Caco-2 (cell line): ENCODE measurements at places on chromosomes 5 and 9.

- DNase-seq, result peak; percentile 86
These were observed 29.3 kb upstream of the OBP2B start for GRCh38 chr9:133238272-133238850.

DNA sequence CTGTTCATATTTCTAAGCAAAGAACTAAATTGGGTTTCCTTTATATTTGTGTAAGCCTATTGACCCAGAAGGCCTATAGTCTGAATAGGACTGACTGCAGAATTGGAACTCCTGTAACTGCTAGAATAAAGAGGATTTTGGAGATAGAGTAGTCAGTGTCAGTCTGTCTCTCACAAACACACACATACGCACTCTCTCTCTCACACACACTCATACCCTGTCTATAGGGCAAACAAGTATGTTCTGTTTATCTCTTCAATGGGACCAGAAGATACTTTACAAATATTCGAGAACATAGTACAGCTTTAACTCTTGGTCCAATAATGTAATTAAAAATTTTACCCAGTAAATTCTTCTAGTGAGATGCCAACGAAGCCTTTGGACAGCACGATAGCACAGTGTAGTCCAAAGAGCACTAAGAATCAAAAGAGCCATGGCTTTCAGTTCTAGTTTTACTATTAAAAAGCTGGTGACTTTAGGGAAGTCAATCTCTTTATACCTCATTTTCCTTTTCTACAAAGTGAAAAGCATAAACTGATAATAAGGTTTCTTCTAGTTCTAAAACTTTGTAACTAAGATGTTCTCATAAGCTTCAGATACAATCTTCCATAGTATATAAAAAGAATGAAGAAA, 19.3 kb downstream of the ABHD17B start:
- no peak for DNase-seq

- DNase-seq, result no peak
These were observed 53.8 kb downstream of the RAPGEF1 start for GRCh38 chr9:131685753-131686706.

GRCh38 chr9:14258660-14259239, 55.2 kb downstream of the NFIB start:
- no peak for DNase-seq

DNA sequence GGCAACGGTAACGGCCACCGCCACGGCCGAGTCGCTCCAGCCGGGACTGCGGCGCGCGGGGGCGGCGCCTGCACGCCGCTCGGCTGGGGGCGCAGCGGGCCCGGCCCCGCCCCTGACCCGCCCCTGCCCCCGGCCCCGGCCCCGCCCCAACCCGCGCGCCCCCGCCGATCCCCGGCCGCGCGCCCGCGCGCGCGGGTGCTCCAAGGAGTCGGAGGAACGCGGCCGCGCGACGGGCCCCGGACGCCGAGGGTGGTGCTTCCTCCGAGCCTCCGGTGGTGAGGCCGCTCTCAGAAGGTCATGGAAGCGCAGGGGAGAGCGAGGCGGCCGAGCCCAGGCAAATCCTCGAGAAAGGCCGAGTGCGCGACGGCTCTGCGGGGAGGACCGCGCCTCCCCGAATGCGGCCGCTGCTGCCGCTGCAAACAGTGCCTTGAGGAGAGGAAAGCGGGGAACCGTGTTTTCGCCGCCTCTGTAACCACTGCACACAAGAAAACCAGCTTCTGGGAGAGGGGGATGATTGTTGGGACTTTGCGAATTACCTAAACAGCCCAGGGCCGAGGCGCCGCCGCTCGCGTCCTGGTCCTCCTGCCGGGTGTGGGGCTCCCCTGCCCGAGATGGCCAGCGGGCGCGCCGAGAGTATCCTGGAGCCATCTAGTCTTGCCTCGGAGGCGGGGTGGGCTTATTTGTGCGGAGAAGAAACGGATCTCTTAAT, at the start of gene LIFR:
LIFR (minus strand) TSS at position 48 of the 709 bp plus-strand sequence. CDS start 25,999 bp downstream, outside the sequence.
- no peak for DNase-seq

DNA sequence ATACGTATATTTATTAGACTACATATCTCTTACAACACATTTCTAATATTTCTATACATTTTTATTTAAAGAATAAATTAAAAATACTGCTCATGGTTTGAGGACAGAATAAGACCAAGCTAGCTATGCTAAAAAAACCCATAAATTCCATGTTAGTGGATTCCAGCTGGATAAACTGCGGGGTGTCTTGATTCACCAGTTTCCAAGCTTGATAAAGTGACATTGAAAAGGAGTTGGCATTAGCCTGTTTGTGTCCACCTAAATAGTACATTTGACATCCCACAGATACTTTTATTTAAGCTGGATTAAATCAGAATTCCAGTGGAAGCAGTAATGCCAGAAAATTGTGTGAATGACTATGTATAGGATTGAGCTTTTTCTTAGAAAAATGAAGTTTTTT, 80.1 kb downstream of the GABRA6 start:
- no peak for DNase-seq

DNA sequence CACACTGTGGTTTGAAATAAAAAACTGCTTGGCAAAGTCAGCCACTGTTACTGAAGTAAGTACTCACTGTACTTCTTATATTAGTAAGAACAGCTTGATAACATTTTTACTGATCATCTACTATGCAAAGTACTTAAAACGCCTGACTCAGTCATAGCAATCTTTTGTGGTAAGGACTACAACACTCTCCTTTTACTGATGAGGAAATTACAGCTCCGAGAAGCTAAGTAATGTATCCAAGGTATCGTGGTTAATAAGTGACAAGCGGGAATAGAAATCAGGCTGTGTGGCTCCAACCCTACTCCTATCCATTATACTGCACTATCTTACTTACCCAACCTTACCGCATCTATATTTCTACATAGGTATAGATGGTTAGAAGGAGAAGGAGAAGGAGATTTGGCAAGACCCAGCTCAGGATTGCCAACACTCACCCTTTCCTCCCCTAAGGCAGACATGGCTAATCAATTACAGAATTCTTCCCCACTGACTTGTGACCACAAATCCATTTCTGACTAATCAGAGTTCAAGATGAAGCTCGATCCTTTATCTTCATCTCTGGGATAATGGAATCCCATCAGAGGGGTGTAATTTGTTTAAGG, 281.4 kb downstream of the SPOCK1 start:
- DNase-seq, result no peak

DNA sequence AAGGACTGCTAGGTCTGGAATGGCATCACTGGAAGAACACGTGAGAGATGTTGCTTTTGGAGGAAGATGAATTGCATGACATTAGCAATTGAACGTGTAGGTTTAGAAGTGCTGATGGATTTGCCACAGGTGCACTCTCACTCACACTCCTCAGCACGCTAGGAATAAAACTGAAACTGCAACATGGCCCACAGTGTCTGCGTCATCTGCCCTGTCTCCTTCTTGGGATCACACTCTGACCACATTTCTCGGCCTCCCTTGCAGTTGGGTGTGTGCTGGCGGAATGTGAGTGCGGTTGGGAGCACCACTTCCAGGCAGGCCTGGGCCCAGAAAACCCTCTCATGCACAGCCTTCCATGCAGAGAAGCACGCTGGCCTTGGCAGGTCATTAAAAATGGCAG, 152.8 kb upstream of the LHFPL2 start:
- DNase-seq, result no peak

DNA sequence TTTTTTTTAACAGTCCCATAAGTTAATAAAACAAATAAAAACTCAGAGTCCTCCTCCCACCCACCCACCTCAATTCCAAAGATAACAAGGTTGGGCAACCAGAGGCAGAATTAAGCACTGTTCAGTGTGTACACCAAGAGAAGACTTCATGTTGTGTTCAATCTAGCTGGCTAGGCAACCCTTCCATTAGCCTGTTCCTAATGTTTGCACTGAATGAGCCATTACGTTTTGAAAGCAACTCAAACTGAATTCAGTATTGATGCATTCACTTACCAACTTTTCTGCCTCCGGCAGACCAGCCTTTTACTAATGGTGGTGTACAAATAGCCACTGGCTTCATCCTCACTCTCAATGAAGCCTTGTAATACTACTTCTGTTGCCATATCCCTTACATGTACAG, 47.5 kb downstream of the PBX3 start:
- DNase-seq, result no peak

DNA sequence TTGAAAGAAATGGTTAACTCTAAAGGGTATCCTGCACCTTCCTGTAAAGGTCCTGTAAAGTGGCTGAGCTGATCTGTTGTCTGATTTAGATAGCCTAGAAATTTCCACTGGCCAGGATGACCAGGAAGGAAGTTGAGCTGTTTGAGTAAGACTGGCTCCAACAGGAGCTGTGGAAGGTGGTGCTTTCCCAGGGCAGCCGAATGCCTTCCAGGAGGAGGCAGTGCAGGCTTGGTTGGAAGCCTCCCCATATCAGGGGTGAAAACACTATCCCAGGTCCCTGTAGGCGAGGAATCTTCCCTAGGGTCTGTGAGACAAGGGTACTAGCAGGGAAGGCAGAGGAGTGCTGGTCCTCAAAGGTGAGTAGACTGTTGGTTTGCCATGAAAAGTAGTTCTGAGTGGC, 98.4 kb downstream of the LIX1 start:
- DNase-seq, result peak; percentile 67

DNA sequence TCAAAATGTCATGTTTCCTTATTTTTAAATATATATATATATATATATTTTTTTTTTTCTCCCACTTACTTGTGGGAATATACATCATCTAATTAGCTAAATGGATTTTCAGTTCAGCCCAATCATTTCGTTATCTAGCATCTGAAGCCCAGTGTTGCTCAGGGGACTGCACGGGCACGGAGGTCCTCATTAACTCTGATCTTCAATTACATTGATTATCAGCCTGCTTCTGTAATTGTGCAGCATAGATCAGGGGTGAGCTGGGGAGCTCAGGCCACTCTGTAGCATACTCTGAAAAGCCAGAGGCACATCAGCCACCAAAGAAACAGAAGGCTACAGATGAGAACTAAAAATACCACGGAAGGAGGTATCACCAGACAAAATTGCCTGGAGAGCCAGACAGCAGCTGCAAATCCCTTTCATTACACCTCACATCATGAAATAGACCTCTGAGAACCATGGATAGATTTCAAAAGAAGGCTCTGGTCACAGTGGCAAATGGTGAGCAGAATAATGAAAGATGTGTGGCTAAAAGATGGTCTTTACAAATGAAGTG, 326.4 kb downstream of the TRIM32 start:
- DNase-seq, result no peak

- no peak for DNase-seq
These were observed 144.0 kb upstream of the MRPS30 start for GRCh38 chr5:44664711-44665100.

GRCh38 chr5:77437194-77437593, 54.9 kb downstream of the WDR41 start:
- DNase-seq, result peak; percentile 59

DNA sequence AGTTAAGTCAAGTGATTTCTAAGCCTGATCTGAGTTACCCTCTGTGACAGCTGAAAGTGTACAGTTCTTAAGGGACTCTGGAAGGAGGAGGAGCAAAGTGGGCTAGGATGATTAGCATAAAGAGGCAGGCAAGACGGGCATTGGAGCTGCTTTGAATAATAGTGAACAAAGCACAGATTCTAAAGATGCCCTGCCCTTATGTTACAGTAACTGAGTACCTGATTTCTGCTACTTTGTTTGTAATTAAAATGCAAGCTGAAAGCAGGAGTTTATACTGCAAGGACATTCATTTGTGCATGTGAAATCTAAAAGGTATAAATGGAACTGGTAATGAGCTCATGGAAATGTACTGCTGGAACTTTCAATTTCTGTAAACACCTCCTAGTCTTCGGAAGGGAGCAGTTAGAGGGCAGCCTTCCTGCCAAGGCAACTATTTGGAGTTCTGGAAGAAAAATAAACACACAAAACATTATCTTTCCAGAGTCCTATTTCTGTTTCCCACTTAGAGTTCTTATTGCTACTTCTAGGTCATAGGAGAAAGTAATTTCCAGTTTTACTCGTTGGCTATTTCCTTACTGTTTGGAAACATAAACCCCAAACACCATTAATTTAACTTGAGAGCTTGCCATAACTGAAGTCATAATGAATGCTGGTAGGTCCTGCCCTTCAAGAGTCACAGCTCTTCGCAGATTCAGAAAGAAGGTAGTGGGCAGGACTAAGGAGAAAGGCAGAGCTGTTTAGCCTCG, at the start of gene RANBP3L:
RANBP3L (minus strand) TSS at position 45 of the 746 bp plus-strand sequence. CDS start 486 bp downstream, outside the sequence.
- DNase-seq, result no peak

GRCh38 chr5:59206132-59206581, 623.3 kb downstream of the RAB3C start:
- DNase-seq, result no peak

- no peak for DNase-seq
These were observed 563.9 kb upstream of the TLE4 start for GRCh38 chr9:79007701-79008483.

- DNase-seq, result no peak
These were observed 595.6 kb downstream of the RAB3C start for GRCh38 chr5:59178482-59178881.

- DNase-seq, result no peak
These were observed 160.2 kb downstream of the ARHGEF28 start for GRCh38 chr5:73786043-73786831.

DNA sequence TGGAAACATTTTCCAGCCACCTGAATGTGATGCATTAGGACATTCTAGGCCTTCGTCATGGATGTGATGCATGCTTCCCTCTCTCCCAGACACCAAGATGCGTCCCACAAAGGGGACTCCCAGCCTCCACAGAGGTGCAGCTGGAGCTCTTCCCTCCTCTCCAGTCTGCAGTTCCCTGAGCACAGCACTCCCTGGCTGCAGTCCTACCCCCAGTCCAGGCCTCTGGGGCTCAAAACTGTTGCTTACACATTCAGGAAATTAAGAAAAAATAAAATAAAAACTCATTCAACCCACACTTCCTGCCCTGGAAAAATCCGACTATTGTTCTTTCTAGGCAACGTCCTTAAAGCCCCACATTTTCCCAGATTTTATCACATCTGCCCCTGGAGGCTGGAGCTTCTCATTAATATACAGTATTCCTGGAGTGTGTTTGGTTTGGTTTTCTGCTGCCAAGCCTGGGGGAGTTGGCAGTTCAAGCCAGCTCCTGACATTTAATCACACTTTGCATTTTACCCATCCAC, 78.4 kb upstream of the ICE1 start:
- no peak for DNase-seq

GRCh38 chr9:133666387-133666786, 30.2 kb downstream of the DBH start:
- DNase-seq, result no peak

DNA sequence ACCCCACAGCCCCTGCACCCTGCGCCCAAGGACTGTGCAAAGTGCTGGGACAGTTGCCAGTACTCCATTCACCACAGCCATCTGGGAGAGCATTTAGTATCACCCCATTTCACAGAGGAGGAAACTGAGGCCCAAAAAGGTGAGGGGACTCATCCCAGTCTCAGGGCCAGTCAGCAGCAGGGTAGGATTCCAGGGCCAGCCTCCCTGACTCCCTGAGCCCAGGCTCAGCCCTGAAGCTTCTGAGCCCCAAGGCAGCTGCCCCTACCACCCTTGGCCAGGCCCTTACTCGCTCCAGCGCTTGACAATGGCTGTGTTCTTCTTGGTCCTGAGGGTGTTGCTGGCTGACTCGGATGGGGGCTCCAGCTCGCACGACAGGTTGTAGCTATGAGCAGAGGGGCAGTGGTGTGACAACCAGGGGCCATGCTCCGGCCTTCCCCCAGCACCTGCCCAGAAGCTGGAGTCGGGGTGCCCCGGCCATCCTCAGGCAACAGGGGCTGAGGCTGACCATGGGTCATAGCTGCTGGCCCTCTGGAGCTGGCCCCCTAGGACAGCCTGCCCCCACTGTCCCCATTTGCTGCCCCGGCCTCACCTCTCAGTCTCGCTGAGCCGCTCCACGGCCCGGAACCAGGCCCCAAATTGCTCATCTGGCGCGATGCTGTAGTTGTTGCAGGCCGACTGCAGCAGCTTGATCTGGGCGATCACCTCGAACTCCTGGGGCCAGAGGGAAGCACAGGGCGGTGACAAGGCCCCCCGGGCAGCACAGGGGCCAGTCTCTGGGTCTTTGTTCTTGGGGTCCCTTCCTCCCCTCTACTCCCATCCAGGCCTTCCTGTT, 18.6 kb downstream of the RALGDS start:
- no peak for DNase-seq

- no peak for DNase-seq
These were observed 67.2 kb upstream of the CD180 start for GRCh38 chr5:67263656-67264408.
